SJCRH30 (cell line): ENCODE measurements at places on chromosomes 2 and 18. TPM values are rescaled to one million over a fixed set of nuclear protein-coding genes. Genes with fewer than 3 reads are reported as not detected.

DNA sequence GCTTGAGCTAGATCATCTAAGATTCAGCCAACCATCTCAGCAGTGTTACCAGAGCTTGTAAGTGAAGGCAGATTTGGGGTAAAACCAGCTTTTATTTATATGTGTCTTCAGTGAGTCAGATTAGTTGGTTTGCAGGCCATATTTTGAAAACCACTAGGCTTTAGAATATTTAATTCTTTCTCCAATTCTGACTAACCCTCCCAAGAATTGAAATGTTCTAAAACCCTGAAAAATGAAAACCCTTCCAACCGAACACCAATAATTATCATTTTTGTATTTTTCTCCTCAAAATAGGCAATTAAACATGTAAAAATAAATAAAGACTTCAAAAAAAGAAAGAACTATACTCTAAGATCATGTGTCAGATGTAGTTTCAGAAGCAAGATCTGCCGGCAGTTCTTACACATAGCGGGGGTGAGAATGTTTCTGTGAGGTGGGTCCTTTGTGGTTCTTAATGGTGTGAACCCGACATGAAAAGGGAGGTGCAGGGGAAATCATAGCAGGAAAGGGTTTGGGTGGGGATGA lies 14.2 kb downstream of the PLEK start:
- no peak overlapping the region for H3K27ac ChIP-seq
- no peak overlapping the region for H3K4me3 ChIP-seq
- H3K36me3 ChIP-seq = no peaks in the 10 kb centered on the region

- no peak overlapping the region for H3K4me3 ChIP-seq
- peak overlapping the region; percentile 53 for H3K27ac ChIP-seq
- DNase-seq = peak; percentile 66
- H3K27me3 ChIP-seq = no peaks in the 10 kb centered on the region
- peaks cover 32% of the 10 kb centered on the region for H3K4me1 ChIP-seq
Observed at GRCh38 chr2:16224298-16225045, 284.1 kb downstream of the MYCN start.

- DNase-seq = peak; percentile 82
- H3K27ac ChIP-seq = no peak overlapping the region
- no peak overlapping the region for H3K4me3 ChIP-seq
- no peaks in the 10 kb centered on the region for H3K36me3 ChIP-seq
Observed at GRCh38 chr2:27509326-27509725, 12.7 kb downstream of the GCKR start.

RGPD5 gene
- 13.3 and 37.1 TPM in 2 replicates for total RNA-seq

GRB14 gene
- not detected in 2 replicates for total RNA-seq

LYPD6B gene
- not detected in 2 replicates for total RNA-seq

GRCh38 chr2:156702541-156702940 lies 266.4 kb downstream of the GPD2 start:
- H3K36me3 ChIP-seq = no peaks in the 10 kb centered on the region
- no peaks in the 10 kb centered on the region for H3K4me1 ChIP-seq
- H3K27ac ChIP-seq = no peak overlapping the region
- H3K4me3 ChIP-seq = no peak overlapping the region
- DNase-seq = no peak
- H3K27me3 ChIP-seq = no peaks in the 10 kb centered on the region
